ENCODE measurements at places on chromosomes 5 and 9.

- no peaks in the 10 kb centered on the region for H3K36me3 ChIP-seq
- no peak for DNase-seq
- no peaks in the 10 kb centered on the region for H3K4me1 ChIP-seq
- H3K27ac ChIP-seq: no peak overlapping the region
- H3K4me3 ChIP-seq: no peak overlapping the region
- H3K27me3 ChIP-seq: no peaks in the 10 kb centered on the region
Observed at GRCh38 chr5:138109463-138110265, 25.8 kb downstream of the WNT8A start.

DNA sequence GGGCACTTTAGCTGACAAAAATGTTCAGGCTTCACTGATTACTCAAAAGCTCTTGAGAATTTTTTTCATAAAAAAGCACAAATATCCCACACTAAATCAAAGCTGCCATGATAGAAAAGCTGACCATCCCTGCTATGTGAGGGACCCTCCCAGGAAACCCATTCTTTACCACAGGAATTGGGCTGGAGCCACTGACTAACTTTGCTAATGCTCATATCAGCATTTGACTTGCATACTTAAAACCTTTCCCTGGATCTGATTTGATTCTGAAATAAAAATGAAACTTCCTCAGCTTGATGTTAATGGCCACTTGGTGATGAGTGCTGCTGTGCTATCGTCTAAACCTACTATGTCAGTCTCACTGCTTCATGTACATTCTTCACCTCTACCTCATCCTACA lies 243.6 kb downstream of the PRELID2 start:
- H3K4me3 ChIP-seq: no peak overlapping the region
- peaks cover 13% of the 10 kb centered on the region for H3K4me1 ChIP-seq
- DNase-seq: no peak
- H3K36me3 ChIP-seq: no peaks in the 10 kb centered on the region
- H3K27ac ChIP-seq: no peak overlapping the region

DNA sequence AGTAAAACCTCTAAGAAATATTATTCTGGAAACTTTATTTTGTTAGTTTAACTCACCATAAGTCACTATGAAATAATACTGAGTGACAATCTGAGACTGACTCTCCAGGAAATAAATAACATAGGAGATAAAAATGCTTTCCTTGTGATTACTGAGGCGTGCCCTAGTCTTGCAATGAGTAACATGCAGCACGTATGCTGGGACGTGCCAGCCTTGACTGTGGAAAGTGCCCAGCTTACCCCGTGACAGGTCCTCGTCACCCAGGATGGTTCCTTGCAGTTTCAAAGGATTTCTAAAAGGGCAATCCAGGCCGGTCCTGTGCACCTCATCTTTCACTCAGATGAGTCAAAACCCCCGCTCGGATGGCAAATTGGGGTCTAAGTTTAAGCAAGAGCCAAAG lies 720.8 kb upstream of the ADAMTS16 start:
- no peaks in the 10 kb centered on the region for H3K36me3 ChIP-seq
- H3K27ac ChIP-seq: no peak overlapping the region
- H3K4me1 ChIP-seq: no peaks in the 10 kb centered on the region
- no peak for DNase-seq
- H3K4me3 ChIP-seq: no peak overlapping the region

GRCh38 chr5:123119334-123119986 lies 30.4 kb downstream of the PRDM6 start:
- no peaks in the 10 kb centered on the region for H3K36me3 ChIP-seq
- H3K4me3 ChIP-seq: peak overlapping the region; percentile 52
- H3K27ac ChIP-seq: peak overlapping the region; percentile 86
- no peaks in the 10 kb centered on the region for H3K27me3 ChIP-seq
- DNase-seq: no peak
- H3K4me1 ChIP-seq: peaks cover 96% of the 10 kb centered on the region

DNA sequence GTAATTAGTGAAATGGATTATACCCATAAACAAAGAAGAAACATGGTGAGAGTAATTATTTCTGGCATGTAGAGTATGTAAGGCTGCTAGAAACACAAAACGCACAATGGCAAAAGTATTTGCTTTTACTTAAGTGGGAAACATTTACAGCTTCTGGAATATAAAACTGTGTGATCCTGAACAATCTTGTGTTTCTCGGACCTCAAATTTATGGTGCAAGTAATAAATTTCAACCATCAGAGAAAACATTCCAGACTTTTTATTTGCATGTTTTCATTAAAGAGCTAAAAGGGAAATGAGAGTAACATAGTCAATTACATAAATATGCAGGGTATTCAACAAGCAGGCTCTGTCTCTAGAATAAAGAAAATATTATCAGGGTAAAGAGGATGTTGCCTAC lies 17.2 kb upstream of the PRR16 start:
- DNase-seq: no peak
- H3K4me1 ChIP-seq: peaks cover 14% of the 10 kb centered on the region
- H3K4me3 ChIP-seq: peak overlapping the region; percentile 7
- H3K27ac ChIP-seq: peak overlapping the region; percentile 50
- H3K27me3 ChIP-seq: no peaks in the 10 kb centered on the region

DNA sequence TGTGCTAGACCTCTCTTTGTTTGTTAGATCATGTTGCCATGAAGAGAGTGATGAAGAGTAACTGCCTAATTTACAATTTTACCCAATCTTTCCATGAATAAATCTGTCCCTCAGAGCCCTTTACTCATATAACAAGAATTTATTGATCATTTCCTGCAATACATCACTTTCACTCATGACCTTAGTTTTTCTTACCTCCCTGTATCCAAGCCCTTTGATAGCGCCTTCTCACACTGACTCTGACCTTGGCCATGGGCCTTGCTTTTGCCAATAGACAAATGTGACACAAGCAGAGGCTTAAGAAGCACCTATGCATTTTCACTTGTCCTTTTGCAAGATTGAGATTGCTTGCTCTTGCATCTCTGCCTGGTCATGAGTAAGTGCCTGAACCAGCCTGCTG lies 288.1 kb downstream of the NNT start:
- H3K4me1 ChIP-seq: no peaks in the 10 kb centered on the region
- no peak for DNase-seq
- H3K27ac ChIP-seq: no peak overlapping the region
- no peaks in the 10 kb centered on the region for H3K36me3 ChIP-seq

GRCh38 chr5:145014109-145014508 lies 821.0 kb downstream of the PRELID2 start:
- DNase-seq: no peak
- no peak overlapping the region for H3K4me3 ChIP-seq
- no peaks in the 10 kb centered on the region for H3K36me3 ChIP-seq
- H3K27me3 ChIP-seq: no peaks in the 10 kb centered on the region
- H3K4me1 ChIP-seq: no peaks in the 10 kb centered on the region

- DNase-seq: no peak
- no peak overlapping the region for H3K4me3 ChIP-seq
- no peaks in the 10 kb centered on the region for H3K4me1 ChIP-seq
- H3K27ac ChIP-seq: no peak overlapping the region
- H3K36me3 ChIP-seq: no peaks in the 10 kb centered on the region
- H3K27me3 ChIP-seq: no peaks in the 10 kb centered on the region
Observed at GRCh38 chr5:114221807-114222206, 140.1 kb upstream of the KCNN2 start.

DNA sequence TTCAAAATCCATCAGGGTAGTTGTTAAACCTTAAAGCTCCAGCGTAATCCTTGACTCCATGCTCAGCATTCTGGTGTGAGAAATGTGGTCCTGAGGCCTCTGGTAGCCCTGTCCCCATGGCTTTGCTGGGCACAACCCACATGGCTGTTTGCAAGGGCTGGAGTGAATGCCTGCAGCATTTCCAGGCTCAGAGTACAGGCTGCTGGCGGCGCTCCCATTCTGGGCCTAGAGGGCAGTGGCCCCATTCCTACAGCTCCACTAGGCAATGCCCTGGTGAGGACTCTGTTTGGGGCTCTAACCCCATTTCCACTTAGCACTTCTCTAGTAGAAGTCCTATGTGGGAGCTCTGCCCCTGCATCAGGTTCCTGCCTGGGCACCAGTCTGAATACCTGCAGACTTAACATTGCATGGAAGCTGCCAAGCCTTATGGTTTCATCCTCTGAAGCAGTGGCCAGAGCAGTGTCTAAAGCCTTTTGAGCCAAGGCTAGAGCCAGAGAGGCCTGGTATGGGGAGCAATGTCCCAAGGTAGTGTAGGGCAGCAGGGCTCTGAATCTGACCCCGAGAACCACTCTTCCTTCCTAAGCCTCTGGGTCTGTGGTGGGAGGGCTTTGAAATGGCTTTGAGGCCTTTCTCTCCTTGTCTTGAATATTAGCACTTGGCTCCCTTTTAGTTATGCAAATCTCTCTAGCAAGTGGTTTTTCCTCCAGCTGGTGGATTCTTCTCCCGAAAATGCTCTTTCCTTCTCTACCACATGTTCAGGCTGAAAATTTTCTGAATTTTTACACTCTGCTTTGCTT lies 5.8 kb upstream of the ALDH1A1 start:
- no peak overlapping the region for H3K27ac ChIP-seq
- H3K27me3 ChIP-seq: no peaks in the 10 kb centered on the region
- H3K36me3 ChIP-seq: no peaks in the 10 kb centered on the region
- H3K4me3 ChIP-seq: no peak overlapping the region
- H3K4me1 ChIP-seq: peaks cover 15% of the 10 kb centered on the region

- no peak overlapping the region for H3K4me3 ChIP-seq
- DNase-seq: no peak
- H3K27ac ChIP-seq: no peak overlapping the region
- no peaks in the 10 kb centered on the region for H3K4me1 ChIP-seq
- H3K27me3 ChIP-seq: no peaks in the 10 kb centered on the region
- no peaks in the 10 kb centered on the region for H3K36me3 ChIP-seq
Observed at GRCh38 chr9:15541872-15542271, 11.0 kb upstream of the CCDC171 start.

- H3K27ac ChIP-seq: no peak overlapping the region
- no peak for DNase-seq
- no peaks in the 10 kb centered on the region for H3K27me3 ChIP-seq
- H3K36me3 ChIP-seq: no peaks in the 10 kb centered on the region
- no peaks in the 10 kb centered on the region for H3K4me1 ChIP-seq
Observed at GRCh38 chr5:66356011-66356565, 212.0 kb downstream of the SREK1 start.

GRCh38 chr5:62256161-62257019 lies 49.6 kb upstream of the KIF2A start:
- no peaks in the 10 kb centered on the region for H3K27me3 ChIP-seq
- no peak overlapping the region for H3K27ac ChIP-seq
- no peak overlapping the region for H3K4me3 ChIP-seq

DNA sequence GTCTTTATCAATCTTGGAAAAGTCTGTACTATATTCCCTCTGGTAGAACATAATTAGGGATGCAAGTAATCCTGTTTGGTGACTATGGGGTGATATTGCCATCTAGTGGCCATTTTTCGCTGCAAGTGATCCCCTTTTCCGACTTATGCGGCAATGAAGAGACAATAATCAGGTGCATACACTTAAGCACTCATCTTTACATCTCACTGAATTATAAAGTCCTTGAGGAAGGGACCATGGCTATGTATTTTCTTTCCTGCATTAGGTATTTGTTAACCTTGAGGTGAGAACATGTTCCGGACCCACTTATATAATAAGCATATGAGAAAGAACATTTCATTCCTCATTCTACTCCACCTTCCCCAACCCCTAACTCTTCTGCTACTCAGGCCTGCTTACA lies 19.6 kb upstream of the LIX1 start:
- no peak overlapping the region for H3K4me3 ChIP-seq
- DNase-seq: no peak
- H3K27ac ChIP-seq: no peak overlapping the region
- peaks cover 16% of the 10 kb centered on the region for H3K36me3 ChIP-seq
- no peaks in the 10 kb centered on the region for H3K4me1 ChIP-seq

- peaks cover 9% of the 10 kb centered on the region for H3K4me1 ChIP-seq
- H3K27ac ChIP-seq: no peak within 1 kb of the TSS
- H3K36me3 ChIP-seq: no peaks in the 10 kb centered on the region
- no peak within 1 kb of the TSS for H3K4me3 ChIP-seq
- H3K27me3 ChIP-seq: no peaks in the 10 kb centered on the region
Observed at GRCh38 chr5:139389701-139390638, at the start of gene MZB1. Gene MZB1, minus strand, starts transcription at chr5:139389913. Its CDS starts 57 bp downstream, at chr5:139389856.

GRCh38 chr5:133222040-133222439 lies 170.2 kb downstream of the HSPA4 start:
- no peaks in the 10 kb centered on the region for H3K36me3 ChIP-seq
- H3K27ac ChIP-seq: no peak overlapping the region
- no peak for DNase-seq
- no peak overlapping the region for H3K4me3 ChIP-seq
- no peaks in the 10 kb centered on the region for H3K27me3 ChIP-seq

GRCh38 chr9:71769175-71770161 lies 1.2 kb upstream of the CEMIP2 start:
- no peaks in the 10 kb centered on the region for H3K27me3 ChIP-seq
- DNase-seq: peak; percentile 69
- peak overlapping the region; percentile 93 for H3K4me3 ChIP-seq
- H3K36me3 ChIP-seq: no peaks in the 10 kb centered on the region
- peak overlapping the region; percentile 72 for H3K27ac ChIP-seq

- no peak overlapping the region for H3K27ac ChIP-seq
- no peak for DNase-seq
- H3K36me3 ChIP-seq: no peaks in the 10 kb centered on the region
- no peaks in the 10 kb centered on the region for H3K27me3 ChIP-seq
- peaks cover 4% of the 10 kb centered on the region for H3K4me1 ChIP-seq
Observed at GRCh38 chr9:18766989-18767550, 265.9 kb downstream of the SAXO1 start.

GRCh38 chr5:169740435-169740834 lies 103.4 kb downstream of the DOCK2 start:
- no peak for DNase-seq
- H3K4me1 ChIP-seq: no peaks in the 10 kb centered on the region
- no peaks in the 10 kb centered on the region for H3K36me3 ChIP-seq
- H3K27me3 ChIP-seq: no peaks in the 10 kb centered on the region

DNA sequence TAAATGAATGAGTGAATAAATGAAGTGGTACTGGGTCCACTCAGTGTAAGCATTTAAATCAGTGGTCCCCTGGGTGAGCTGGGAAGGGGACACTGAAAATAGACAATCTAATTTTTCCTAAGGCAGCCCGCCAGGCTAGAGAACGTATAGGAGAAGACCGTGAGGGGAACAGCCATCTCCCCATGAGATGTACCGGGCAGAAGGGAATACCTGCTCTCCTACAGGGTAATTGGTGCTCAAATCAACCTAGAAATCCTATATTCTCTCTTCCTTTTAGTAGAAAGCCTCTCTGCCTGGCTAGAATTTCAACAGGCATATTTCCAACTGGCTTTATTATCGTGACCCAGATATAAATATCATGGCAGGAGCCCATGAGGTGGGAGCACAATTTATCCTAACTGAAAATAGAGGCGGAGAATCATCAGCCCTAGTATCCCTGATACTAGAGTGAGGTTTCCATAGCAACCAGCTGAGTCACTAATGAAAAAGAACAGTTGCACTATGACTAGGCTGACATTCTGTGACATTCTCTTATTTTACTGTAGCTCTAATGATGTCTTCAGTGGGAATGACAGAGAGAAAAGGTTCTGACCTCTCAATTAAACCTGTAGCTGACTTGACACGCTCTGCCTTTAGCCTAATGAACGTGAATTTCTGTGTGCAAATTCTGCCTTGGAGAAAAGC lies 96.5 kb upstream of the CAST start:
- H3K4me1 ChIP-seq: peaks cover 4% of the 10 kb centered on the region
- H3K27ac ChIP-seq: no peak overlapping the region
- no peaks in the 10 kb centered on the region for H3K27me3 ChIP-seq

- H3K27ac ChIP-seq: peak overlapping the region; percentile 56
- no peaks in the 10 kb centered on the region for H3K36me3 ChIP-seq
- no peak for DNase-seq
- peaks cover 5% of the 10 kb centered on the region for H3K4me1 ChIP-seq
Observed at GRCh38 chr5:7396713-7397454, 946 bp downstream of the ADCY2 start.

Measured in thoracic aorta (tissue), 2 donors.